ENCODE measurements at places on chromosomes 12 and 14.

- no peak for DNase-seq
Measured at GRCh38 chr12:70002912-70003255, 177.9 kb downstream of the MYRFL start.

- no peak for DNase-seq
Measured at GRCh38 chr12:107440606-107441005, 245.0 kb upstream of the PWP1 start.

DNA sequence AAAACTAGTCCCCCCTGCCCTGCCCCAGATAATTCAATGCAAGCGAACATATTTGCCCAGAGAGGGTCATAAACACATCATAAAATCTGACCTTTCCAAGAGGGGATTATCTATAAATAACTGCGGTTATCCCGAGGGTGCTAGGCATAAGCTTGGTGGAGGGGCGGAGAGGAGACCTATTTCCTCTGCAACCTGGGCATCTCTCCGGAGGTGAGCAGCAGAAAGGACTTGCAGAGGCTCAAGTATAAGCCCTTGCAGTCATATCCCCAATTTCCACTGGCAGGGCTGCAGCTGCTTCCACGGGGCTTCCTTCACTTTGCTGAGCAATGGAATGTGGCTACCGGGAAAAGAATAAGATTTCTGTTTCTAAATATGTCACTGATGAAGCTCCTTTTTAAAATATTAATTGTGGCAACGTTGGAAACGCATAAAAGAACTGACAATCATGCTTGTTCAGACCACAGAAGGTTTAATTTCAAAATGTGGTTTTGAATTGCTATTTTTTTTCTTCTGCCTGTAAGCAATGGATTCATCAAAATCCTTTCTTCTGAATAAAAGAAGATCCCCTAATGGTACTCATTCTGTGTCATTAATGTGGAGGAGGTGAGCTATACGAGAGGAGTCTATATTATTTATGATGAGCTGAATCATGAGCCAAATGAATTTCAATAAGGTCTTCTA lies 268.9 kb upstream of the ATP2B1 start:
- no peak for DNase-seq

GRCh38 chr12:63882844-63883243 lies 38.3 kb downstream of the SRGAP1 start:
- DNase-seq = no peak

DNA sequence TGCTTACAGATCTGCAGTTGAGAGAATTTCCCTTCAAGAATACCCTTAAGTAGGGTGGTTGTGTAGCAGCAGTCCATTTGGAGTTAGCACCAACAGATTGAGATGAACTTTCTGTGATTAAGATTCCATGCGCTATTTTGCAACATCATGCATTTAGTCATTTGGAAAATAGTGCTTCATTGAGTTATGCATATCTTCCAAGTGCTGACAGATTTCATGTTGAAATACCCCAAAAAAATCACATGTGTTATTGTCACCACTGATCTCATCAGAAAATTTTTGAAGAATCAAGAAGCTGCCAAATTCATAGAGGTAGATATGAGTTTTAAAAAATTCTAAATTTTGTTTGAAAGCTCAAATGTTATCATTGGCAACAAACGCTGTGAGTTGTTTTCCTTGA lies 35.5 kb upstream of the OSBPL8 start:
- no peak for DNase-seq

- no peak for DNase-seq
Measured at GRCh38 chr12:122876731-122877130, 19.2 kb downstream of the VPS37B start.

GRCh38 chr12:109763201-109763841 lies 49.7 kb downstream of the FAM222A start:
- no peak for DNase-seq

- no peak for DNase-seq
Measured at GRCh38 chr12:79164890-79165289, 300.3 kb downstream of the SYT1 start.

GRCh38 chr14:65991104-65991503 lies 495.1 kb upstream of the CCDC196 start:
- no peak for DNase-seq
